Karpas-422 (cell line): ENCODE measurements at places on chromosomes 13 and 19. TPM values are rescaled to one million over a fixed set of nuclear protein-coding genes. Genes with fewer than 3 reads are reported as not detected.

Gene NKG7
- not detected in 2 replicates for total RNA-seq

GRCh38 chr13:87536499-87536898, 134.7 kb upstream of the SLITRK5 start:
- DNase-seq = no peak

Gene GRIK5
- total RNA-seq = 0.07 and 1.4 TPM in 2 replicates

DNA sequence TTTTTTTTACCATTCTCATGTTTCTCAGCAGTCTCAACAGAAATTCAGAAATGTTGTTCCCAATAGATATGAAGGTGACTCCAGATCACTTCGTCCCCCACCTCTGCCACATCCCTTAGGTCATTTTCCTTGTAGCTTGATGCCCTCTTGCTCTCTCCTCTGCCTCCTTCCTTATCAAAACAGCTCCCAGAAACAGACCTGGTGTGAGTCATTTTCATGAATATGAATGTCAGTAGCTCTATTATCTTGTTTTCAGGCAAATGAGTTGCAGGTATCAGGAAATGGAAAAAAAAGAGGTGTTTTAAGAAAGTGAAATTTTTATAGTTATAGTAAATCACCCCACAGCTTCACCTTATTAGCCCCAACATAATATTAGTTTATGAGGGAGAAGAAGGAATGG, 539.3 kb downstream of the SUCLA2 start:
- DNase-seq = no peak

Gene CGB8
- not detected in 2 replicates for total RNA-seq

DNA sequence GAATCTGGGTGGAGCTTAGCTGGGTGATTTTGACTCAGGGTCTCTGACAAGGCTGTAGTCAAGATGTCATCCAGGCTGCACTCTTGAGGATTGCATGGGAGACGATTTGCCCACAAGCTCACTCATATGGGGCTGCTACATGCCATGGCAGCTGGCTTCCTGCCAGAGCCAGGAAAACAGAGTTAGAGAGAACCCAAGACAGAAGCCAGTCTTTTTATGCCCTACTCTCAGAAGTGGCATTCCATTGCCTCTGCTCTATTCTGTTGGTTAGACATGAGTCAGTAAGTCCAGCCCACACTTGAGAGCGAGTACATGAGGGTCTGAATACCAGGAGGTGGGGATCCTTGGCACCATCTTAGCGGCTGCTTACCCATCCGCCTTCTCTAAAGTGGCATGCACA, 9.5 kb downstream of the POLR1D start:
- DNase-seq = no peak

DNA sequence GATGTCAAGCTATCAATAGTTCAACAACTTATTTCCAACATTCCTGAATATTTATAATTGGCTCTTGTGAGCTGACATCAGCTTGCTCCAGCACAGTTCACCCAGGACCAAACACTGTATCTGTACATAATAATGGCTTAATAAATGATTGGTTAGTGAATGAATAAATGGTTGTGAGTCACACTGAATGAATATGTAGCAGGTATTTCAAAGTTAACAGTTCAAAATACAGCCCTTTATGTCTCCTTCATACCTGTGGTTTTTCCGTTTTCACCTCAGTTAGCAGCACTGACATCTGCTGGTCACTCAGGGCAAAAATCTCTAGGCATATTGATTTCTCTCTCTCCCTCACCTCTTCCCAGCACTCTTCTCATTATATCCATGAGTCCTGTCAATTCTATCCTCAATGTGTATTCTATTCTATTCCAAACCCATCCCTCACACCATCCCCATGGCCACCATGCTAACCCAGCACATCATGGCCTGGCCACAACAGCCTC, 76.3 kb downstream of the PEG3 start:
- DNase-seq = peak; percentile 54

DNA sequence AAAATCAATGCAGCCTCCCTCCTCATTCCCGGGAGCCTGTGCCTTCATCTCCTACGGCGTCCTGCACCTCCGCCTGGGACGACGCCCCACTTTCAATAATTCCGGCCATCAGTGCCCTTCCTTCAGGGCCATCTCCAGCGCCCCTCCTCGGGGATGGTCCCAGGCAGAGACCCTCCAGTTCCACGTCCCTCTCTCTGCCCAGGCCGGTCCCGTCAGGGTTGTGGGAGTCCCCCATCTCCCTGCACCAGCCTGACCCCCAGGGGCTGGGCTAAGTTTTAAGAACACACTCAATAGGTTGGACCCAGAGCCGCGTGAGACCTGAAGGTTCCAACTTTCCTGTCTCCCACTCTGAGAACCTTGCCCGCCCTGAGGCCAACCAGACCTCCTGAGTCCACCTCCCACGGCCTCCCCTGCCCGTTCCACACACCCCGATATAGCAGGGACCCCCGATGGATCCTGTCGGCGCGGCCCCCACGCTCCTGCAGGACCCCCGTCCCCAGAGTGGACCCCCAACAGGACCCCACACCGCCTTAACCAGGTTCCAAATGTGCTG, 646 bp downstream of the TMEM161A start:
- peak; percentile 54 for DNase-seq

DNA sequence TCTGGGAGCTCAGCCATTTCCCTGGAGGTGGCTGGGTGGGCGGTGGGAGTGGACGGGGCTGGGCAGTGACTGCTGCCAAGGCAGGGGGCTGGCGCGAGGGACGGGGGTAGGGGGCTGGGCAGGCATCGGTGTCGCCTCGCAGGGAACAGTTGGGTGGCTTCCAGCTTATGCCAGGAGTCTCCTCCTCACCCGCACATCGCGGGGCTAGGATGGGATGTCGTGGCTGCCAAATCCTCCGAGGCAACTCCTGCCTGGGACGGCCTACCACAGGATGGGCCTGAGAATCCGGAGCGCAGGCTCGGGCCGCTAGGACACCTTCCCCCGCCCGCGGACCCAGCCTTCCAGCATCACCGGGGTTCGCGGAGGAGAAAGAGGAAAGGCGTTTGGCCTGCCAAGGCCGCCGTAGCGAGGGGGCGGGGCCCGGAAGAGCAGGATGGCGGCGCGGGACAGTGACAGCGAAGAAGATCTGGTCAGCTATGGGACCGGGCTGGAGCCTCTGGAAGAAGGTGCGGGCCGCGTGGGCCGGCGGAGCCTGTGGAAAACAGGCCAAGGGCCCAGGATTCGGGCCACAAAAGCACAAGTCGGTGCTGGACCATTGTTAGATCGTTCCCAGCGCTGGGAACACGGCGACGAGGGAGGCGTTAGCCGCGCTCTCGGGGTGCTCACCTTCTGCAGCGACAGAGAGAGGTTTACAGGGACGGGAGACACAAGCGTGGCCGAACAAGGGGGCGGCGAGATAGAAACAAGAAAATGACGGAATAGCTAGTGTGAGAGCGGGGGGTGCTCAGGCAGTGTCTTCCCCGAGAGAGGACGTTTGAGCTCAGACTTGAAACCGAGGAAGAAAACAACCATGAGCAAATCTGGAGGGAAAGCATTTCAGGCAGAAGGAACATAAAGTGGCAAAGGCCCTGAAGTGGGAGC, at the start of gene GPATCH1:
Gene GPATCH1, plus strand, starts transcription at position 421 of the 921 bp plus-strand sequence. Its CDS starts 13 bp downstream, at position 434.
- DNase-seq = peak; percentile 94
